HL-60 (cell line): ENCODE measurements at places on chromosomes 12 and 14.

- no peak for DNase-seq
These were observed 1.4 kb downstream of the AQP5 start for GRCh38 chr12:49962861-49963765.

DNA sequence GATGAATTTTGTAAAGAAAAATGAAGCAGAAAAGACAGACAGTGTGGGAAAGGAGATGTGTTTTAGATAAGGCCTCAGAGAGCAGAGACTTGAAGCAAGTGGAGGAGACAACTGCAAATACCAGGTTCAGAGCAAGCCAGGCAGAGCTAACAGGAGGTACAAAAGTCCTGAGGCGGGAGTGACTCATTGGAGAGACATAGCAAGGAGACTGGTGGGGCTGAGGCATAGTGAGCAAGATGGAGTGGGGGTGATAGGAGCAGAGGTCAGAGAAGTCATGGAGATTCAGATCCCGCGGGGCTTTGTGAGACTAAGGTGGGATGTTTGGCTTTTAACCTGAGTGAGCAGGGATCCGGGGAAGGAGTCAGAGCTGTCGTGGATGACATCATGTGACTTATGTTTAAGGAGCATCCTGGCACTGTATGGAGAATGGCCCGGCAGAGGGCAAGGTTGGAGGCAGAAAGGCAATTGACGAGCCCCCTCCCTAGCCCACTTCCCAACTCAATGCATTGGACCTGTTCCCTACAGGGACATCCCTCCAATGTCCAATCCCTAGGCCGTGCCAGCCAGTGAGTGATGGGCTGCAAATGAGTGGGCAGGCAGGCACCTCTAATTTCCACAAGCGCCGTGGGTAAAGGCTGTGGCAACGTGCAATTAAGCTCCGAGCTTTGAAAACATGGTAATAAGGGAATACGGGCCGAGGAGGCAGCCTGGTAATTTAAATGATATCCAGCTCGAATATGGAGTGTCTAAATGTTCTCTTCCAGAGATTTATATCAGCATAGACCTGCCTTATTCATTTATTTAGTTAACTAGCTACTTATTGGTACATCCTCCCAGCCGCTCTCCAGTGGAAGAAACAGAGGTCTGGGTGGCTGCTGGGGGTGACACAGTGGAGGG lies 206.8 kb upstream of the LHX5 start:
- DNase-seq: no peak

- DNase-seq: no peak
These were observed 240.5 kb downstream of the C12orf75 start for GRCh38 chr12:105570944-105571343.

DNA sequence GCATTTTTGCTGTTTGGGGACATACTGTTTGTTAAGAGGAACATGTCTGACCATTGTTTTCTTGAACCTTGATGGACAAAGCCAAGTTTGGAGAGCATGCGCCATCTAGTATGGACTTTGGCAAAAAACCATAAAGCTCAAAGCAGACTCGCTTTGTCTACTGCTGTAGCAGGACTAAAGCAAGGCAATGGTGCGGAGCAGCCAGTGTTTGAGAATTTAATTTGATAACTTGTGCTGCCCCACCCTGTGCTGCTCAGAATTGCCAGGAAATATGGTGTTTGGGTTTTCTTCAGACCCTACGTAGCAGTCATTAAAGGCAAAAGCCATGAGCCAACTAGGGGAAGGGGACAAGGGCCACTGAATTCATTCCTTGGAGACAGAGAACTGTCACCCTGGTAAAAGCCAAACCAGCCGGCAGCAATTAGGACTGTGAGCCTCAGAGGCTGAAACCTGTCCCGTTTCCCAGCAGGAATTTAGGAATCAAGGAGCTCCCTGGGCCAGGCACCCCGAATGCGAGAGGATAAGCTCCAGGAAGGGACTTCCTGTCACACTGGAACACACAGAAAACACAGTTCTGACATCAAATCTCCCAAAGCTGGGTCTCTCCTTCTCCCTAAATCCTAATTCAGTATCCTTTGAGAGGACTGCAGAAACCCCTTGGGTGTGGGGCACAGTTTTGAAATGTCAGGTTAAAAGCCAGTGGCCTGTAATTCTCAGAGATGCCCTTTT lies 1.1 kb downstream of the AVIL start:
- no peak for DNase-seq

GRCh38 chr12:122528992-122529391 lies 1.9 kb downstream of the KNTC1 start:
- no peak for DNase-seq

GRCh38 chr12:51377099-51377984 lies 13.9 kb downstream of the GALNT6 start:
- no peak for DNase-seq
